ENCODE measurements at places on chromosomes 4 and X.

GRCh38 chr4:71189471-71189870 lies 149.3 kb upstream of the SLC4A4 start:
- no peak for DNase-seq

DNA sequence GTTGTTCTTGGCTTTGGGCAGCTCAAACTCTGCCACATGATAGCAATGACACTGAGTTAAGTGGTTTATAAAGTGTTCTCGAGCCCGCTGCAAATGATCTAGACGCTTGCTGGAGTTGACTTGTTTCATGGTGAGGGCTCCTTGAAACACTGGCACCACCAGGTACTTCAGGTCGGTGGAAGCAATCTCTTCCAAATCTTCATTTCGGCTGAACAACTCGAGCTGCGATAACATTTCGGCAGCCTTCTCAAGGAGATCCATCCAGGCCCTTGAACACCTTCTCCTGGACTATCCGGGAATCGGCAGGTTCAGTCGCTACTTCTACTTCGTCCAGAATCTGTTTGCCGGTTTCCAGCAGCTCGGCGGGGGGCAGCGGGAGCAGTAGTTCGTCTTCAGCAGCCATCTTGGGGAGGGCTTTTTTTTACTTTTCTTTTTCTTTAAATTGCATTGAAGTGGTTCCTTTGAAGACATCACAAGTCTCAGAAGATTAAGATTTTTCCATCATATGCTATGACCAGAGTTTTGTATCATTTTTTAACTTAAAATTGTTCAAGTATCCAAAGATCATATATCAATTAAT lies 28.0 kb downstream of the HNRNPDL start:
- no peak for DNase-seq

DNA sequence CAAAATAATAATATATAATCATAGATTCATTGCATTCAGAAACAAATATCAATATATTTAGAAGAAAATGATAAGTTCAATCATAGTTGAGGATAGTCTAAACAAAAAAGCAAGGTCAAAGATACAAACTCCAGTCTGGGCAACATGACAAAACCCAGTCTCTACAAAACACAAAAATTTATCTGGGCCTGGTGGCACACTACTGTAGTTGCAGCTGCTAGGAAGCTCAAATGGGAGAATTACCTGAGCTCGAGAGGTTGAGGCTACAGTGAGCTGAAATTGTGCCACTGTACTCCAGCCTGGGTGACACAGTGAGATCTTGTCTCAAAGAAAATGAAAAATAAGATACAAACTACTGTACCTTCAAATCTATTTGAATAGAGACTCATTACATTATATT lies 52.7 kb upstream of the ANXA10 start:
- DNase-seq, result no peak

DNA sequence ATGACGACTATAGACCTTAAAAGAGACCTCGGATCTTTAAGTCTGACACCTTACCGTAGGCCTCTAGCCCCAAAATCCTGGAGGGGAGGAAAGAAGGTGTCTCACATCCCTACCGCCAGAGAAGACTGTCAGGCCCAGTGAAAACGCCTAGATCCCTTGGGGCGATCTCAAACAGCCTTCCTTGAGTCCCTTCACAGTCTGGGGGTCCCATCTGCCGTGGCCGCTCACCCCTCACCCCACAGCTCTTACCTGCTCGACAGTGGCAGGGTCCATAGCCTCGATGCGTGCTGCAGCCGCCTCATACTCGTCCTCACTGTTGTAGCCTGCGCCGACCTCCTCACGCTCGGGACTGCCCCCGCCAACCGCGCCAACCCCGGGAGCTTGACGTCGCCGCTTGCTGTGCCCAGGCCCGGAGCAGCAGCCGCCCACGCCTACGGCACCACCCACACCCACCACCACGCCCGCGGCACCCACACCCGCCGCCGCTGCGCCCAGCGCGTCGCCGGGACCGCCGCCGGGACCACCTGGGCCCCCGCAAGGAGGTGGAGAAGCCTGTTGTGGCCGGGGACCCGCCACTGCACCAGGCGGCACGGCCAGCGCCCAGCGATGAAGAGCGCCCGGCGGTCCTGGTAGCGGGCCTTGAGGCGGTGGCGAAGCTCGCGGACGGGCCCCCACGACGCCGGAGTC lies 536 bp downstream of the OTUD5 start:
- DNase-seq, result no peak

GRCh38 chr4:55807556-55807955 lies 12.0 kb upstream of the EXOC1L start:
- no peak for DNase-seq

GRCh38 chr4:188934320-188934962 lies 795.2 kb downstream of the TRIML1 start:
- DNase-seq, result no peak

- no peak for DNase-seq
Measured at GRCh38 chrX:39253551-39253950, 452.3 kb downstream of the MID1IP1 start.

DNA sequence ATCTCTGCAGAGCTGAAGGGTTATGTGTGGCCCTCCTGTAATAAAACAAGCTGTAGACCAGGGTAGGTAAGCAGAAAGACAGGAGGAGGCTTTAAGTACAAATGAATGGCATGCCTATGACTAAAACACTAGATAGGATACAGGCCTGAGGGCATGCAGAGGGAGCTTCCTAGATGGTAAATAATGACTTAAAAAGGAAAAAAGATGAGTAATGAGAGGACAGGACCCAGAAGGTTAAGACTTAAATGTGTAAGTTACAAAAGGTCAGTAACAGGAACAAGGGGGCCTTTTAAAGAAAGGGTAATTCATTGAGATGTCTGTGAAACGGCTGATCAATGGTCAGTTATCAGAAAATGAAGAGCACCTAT lies 194.8 kb downstream of the SOWAHB start:
- DNase-seq, result no peak

DNA sequence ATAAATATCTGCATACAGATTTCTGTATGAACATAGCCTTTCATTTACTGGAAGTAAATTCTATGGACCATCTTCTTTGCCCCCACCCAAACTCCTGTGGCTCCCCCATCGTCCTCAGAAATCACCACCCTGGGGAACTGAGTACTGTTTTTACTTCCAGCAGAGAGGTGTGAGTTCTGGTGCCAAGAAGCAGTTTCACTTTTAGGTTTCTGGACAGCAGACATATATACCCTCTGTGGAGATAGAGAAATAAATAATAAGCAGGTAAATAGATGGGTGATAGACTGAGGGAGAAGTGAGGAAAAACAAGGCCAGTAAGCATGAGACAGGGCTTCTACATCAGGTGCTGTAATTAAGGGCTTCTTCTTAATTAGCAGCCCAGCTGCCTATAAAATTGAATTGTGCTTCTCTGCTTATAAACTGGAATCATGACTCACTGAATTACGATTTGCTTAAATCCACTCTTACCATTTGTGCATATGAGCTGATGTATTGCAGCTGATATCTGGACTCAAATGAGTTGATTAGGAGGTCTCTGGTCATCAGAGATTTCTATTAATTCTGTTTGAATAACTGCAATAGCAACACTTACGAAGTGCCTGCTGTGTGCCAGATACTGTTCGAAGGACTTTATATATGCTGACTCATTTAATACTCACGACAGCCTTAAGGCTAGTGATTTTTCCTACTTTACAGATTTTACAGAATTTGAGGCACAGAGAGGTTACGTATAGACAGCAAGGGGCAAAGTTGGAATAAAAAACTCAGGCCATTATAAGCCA lies 60.8 kb upstream of the DHX15 start:
- no peak for DNase-seq

- no peak for DNase-seq
Measured at GRCh38 chr4:152246659-152247058, 289.2 kb downstream of the FBXW7 start.

GRCh38 chr4:158255727-158256324 lies 45.5 kb downstream of the TMEM144 start:
- no peak for DNase-seq

GRCh38 chr4:126776361-126776760 lies 856.4 kb upstream of the INTU start:
- no peak for DNase-seq

GRCh38 chr4:75037252-75037651 lies 104.3 kb downstream of the PARM1 start:
- DNase-seq, result peak; percentile 65

- DNase-seq, result no peak
Measured at GRCh38 chrX:116749943-116750342, 287.2 kb upstream of the CT83 start.

DNA sequence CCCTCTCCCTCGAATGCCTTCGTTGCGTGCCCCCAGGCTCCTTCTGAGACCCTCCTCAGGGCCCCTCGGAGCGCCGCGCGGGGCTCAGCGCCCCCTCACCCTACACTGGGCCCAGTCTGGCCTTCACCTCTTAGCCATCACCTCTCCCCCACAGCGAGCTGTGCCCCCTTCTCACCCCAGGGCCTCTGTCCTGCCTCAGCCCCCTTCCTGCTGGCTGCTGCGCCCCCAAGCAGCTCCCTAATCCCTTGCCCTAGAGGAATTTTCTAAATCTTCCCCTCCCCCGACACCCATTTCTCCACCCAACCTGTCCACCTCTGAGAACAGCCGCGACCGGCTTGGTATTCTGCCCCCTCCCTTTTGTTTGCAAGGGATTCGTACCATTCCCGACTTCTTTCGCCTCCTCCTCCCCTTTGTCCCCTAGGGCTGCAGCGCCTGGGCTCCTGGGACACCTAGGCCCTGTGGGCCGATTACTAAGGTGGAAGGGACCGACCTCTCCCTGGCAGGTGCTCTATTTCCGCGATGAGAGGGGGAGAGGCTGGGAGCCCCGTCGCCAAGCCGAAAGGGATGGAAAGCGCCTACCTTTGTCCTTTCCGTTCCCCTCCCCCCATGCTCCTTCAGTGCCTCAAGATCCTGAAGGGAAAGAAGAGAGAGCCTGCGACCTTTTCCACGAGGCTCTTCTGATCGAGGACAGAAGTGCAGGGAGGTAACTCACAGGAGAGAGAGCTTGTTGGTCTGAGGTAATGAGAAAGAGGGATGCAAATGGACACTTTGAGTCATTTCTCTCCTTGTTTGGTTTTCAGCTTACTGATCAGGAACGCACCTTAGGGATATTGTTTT lies 10.9 kb downstream of the DLG3 start:
- DNase-seq, result no peak

- no peak for DNase-seq
Measured at GRCh38 chr4:27304751-27305150, 444.1 kb downstream of the STIM2 start.

DNA sequence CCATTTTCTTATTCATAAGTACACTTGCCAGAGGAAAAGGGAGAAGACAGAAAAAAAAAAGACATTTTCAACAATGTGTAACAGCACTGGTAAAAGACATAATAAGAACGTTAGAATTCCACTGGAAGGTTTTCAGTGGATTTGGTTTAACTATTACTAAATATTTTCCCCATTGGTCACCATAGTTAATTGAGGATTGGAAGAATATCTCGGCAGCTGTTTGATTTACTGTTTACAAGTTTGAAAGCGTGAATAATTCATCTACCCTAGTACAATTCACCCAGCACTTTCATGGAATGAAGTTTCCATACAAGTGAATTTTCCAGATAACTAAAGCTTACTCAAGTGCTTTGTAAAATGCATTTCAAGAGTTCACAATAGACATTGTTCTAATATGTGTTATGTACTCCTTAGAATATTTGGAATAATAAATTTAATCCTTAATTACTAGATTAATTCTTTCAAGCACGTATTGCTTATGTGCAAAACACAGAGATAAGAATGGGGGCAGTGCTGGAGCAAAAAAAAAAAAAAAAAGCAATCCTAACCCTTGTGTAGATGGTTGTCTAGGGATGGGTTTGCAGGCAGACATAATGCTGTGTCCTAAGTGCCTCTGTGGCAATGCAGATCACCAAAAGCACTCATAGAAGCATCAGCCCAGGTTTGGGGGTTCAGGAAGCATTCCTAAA lies 57.1 kb downstream of the ENPEP start:
- no peak for DNase-seq

DNA sequence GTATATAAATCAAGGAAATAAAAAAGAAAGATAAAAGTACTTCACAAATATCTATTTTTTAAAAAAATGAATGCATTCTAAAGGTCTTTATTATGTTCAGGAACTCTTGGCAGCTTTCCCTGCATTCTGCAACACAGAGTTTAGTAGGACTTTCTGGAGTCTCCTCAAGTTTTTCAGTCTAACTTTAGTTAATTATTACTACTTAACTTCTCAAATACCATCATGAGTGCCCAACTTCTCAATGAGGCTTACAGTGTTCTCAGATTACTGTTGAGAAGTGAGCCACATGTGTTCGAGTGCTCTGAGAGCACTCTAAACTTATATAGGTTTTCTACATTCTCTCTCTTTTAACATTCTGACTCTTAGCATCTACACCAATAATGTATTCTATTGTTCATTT lies 1852.9 kb upstream of the PCDH10 start:
- DNase-seq, result no peak

GRCh38 chrX:137574784-137575293 lies 8.9 kb downstream of the ZIC3 start:
- DNase-seq, result no peak

DNA sequence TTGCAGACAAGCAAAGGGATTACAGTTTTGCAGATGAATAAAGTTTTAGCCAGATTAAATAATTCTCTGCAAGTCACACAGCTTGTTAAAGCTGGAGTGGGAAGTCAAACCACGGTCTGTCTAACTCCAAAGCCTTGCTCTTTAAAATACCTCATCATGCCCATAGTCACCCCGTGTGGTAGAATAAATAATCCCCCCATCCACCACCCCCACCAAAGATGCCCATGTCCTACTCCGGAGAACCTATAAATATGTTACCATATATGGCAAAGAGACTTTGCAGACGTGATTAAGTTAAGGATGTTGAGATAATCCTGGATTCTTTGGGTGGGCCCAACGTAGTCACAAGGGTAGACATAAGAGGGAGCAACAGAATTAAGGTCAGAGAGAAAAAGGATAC lies 118.7 kb downstream of the BEND2 start:
- no peak for DNase-seq

Data from right forelimb (tissue), 1 donor.